GM19239 (cell line): ENCODE measurements at places on chromosomes 16 and 17.

DNA sequence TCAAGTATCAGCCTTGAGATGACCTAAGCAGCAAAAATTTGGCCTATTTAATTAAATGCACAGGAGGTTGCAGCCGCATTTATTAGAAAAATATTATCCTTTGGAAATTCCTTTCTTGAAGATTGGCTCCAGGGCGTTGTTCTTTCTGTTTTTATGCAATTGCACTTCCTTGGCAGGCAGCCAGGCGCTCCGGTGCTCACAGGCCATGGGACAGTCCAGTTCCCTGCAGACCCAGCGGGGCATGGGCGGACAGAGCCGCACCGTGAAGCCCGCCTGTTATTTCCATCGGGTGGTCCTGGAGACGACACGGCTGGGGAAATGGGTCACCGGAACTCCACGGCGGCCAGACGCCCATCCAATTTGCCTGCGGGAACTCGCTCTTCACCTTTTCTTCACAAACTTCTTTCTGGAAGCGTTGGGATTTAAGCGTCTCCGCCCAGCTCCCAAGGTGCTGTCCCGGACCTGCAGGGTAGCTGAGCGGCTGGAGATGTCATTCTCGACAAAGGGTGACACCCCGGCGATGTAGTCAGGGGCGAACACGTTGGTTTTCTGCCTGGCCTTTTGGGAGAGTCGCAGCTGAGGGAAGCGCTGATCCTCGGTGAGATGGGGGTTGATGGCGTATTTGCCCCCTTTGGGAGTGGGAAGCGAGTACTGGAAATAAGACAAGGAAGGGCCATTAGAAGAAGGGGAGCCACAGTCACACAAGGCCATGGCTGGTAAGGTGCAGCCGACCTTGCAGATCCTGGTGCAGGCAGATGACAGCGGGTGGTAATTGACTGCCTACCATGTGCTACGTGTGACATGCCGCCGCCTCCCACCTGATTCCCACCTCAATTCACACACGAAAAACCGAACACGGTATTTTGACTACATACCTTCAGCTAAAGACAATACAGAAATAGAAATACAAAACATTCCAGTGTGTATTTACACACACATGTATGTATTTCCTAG is 12.5 kb downstream of the NOB1 start:
- no peak for DNase-seq

GRCh38 chr16:17467923-17468540 is 2.7 kb downstream of the XYLT1 start:
- DNase-seq: no peak

DNA sequence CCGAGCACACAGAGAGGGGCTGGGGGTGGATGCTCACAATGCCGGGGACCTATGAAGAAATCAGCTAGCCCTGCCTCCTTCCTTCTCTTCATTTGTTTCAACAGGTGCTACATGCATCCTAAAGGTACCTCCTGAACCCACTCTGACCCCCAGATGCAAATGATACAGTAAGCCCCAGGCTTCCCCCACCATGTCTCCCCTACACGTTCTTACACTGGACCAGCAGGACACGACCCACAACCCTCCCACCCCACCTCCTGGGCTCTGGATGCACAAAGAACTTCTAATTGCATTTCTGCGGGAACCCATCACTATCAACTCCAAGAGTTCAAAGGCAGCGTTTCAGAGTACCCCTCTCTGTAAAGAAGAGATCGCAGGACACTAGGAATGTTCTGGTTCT is 2.1 kb downstream of the XYLT1 start:
- DNase-seq: no peak

GRCh38 chr16:72838951-72839350 is 209.0 kb downstream of the ZFHX3 start:
- DNase-seq: no peak

GRCh38 chr17:81152288-81152828 is 12.9 kb upstream of the PVALEF start:
- DNase-seq: no peak

GRCh38 chr17:4808378-4808767 is 1.4 kb downstream of the PLD2 start:
- DNase-seq: no peak

- DNase-seq: no peak
Measured at GRCh38 chr17:43517161-43517560, 29.0 kb downstream of the ETV4 start.

DNA sequence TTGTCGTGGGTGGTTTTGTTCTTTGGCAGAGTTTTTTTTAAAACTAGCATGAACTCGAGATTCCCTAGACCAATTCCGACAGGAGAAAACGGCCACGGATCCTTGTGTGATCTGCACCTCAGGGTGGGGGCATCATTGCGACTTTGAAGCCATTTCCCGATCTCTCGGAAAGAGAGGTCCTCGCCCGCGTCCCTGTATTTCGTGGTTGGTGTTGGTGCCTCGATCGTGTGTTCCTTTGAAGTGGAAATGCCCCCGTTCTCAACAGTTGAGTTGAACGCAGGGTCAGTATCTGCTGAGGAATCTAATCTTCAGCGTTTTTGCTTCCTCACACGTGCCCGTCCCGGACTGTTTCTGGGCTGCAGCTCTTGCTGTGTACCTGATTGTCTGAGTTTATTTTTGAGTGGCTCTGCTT is 1.1 kb downstream of the CRAMP1 start:
- no peak for DNase-seq

DNA sequence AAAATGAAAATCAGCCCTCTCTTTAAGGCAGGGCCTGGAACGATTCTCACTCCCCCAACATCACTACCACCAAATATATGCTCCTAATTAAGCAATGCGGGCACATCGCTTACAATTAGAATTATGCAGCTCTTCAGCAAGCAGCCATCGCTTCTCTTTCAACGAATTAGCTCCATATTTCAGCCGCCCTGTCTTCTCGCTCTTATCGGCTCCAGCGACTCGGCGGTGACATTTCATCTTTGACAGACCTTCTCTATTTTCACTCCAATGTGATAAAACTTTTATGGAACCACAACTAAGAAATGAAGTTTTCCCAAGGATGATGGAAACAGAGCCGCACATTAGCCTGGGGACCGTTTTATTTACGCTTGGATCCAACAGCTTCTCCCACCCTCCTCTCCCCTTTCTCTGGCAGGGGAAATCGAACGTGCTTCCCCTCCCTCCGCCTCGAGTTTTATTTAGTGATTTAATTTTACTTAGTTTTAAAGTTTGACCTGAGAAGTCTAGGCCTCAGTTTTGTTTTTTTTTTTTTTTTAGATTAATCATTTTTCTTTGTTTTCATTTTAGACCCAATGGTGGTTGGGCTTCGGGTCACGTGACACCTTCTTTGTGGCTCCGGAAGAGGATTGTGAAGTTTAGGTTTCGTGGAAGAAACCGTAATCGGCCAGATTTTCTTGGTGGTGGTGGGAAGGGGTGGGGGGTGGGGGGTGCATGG is 3.1 kb upstream of the HOXB2 start:
- no peak for DNase-seq

DNA sequence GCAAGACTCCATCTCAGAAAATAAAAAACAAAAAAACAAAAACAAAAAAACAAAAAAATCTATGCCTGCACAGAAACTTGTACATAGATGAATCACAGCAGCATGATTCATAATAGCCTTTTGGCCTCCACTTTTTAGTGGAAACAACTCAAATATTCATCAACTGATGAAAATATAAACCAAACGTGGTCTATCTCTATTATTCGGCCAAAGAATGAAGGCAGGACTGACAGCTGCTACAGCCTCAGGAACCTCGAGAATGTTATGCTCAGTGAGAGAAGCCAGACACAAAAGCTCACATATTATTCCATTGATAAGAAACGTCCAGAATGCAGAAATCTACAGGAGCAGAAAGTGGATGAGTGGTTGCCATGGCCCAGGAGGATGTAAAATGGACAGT is 19.8 kb downstream of the PPL start:
- no peak for DNase-seq
